EH (cell line): ENCODE measurements at places on chromosomes 16 and 17.

DNA sequence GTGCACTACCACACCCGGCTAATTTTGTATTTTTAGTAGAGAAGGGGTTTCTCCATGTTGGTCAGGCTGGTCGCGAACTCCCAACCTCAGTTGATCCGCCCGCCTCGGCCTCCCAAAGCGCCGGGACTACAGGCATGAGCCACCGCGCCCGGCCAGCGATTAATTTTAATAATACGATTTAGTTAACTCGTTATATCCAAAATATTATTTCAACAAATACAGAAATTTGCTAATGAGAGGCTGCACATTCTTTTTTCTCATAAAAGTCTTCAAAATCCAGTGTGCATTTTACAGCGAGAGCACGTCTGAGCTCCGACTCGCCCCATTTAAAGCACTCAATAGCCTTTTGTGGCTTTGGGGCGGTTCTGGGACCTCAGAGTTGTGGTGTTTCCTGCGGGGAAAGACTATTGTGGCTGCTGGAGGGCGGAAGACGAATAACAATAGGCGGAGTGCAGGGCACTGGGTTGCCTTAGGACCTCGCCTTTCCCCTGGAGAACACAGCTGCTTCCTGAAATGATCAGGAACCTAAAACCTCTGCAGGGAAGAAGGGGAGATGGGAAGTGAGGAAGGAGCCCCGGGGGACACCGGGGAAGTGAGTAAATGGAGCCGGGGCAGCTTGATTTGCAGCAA, 2.9 kb upstream of the ZSCAN10 start:
- no peak for DNase-seq

- peak; percentile 87 for DNase-seq
These were observed 417 bp downstream of the C16orf46 start for GRCh38 chr16:81076566-81077075.

DNA sequence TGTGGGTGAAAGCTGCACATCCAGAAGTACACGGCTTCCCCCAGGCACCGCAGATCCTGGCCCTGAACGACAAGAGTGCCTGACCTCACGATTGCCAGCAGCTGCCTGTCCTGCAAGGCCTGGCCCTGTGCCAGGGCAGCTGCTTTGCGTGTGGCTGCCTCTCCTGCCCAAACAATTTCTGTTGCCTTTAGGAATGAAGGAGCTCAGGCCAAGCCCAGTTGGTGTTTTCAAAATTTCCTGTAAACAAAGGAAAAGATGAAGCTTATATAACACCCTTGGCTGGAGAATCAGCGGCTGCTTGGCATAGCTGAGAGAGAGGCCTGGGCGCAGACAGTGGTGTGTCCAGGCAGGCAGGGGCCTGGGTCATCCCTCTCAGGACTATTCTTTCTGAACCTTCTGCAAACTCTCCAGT, 11.7 kb upstream of the SLC47A2 start:
- DNase-seq = peak; percentile 83

DNA sequence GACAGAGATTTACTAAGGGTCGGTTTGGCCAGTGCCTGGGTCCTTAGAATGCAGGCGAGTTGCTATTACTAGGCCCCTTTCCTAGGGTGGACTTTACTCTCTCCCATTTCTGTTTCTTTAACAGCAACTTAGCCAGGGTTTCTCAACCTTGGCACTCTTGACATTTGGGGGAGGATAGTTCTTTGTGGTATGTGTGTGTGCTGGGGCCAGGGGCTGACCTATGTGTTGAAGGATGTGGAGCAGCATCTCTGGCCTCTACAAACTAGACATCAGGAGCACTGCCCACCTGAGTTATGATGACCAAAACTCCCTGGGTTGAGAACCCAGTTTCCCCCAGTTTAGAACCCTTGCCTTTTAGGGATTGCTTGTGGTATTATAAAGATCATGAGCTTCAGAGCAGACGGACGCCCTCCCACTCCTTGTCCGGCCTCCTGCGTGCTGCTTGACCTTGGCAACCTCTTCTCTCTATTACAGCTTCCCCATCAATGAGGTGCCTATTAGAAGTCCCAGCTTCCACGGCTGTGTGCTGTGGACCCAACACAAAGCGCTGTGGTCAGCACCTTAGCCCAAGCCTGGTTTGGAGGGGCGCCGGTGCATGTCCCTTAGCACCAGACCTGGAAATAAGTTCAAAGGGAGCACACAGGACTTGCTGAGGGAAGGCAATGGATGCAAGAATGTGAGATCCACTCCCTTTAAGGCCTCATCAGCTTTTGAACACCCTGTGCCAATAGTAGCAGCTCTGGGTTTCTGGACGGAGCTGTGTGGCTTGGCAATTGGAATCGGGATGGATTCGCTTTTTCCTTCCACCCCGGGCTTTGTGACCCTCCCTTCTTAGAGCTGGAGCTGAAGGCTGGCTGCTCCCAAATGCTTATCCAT, 239.2 kb upstream of the MAF start:
- DNase-seq = no peak

GRCh38 chr17:17066021-17066420, 23.8 kb downstream of the MPRIP start:
- no peak for DNase-seq

- peak; percentile 51 for DNase-seq
These were observed 4.7 kb upstream of the TGFB1I1 start for GRCh38 chr16:31467151-31467773.
